ENCODE measurements at places on chromosomes 1 and 21. TPM values are rescaled to one million over a fixed set of nuclear protein-coding genes. Genes with fewer than 3 reads are reported as not detected.
A peak's percentile ranks its signal among the peaks of the same experiment; 100 is the strongest.

TMEM125 gene
- not detected for total RNA-seq

TMIGD3 gene
- total RNA-seq = 5.8 TPM

DMRTA2 gene
- total RNA-seq = not detected

KRTAP8-1 gene
- total RNA-seq = not detected

PIGV gene
- 16.8 TPM for total RNA-seq

CLEC20A gene
- total RNA-seq = not detected

ZSWIM5 gene
- 3.3 TPM for total RNA-seq

- H3K27ac ChIP-seq = no peak overlapping the region
- H3K36me3 ChIP-seq = peaks cover 34% of the 10 kb centered on the region
Measured at GRCh38 chr1:11132563-11133293, 33.1 kb upstream of the EXOSC10 start.

DNA sequence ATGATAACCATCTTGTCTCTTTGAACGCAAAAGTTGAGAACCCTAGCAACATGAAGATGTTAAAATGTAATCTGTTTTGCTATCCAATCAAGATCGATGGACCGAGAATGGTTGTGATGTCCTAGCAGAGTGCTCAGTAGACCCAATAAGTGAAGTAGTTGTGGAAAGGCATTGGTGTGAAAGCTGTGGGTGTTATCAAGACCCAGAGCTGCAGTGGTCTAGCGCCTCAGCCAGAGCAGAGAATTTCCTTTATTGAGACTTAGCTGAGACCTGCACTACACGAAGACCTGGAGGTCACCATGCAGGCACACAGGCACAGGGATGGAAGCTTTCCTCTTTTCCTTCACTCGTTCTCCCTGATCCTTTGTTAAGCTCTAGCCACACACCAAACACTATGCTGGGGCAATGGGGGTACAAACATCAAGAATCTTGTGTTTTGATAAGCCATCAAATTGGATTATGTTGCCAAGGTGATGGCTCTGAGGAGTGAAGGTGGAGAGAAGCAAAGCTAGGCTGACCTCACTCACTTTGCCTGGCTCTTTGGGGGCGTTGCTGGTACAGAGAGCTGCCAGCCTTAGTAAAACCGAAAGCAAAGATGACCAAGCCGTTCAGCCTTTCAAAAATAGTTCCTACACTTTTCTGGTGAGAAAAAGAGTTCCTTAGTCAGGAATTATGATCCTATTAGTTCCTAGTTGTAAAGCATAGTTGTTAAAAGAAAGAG lies 24.1 kb downstream of the METTL13 start:
- H3K4me3 ChIP-seq = no peak overlapping the region
- no peak for DNase-seq
- H3K36me3 ChIP-seq = no peaks in the 10 kb centered on the region
- H3K27ac ChIP-seq = no peak overlapping the region

DNA sequence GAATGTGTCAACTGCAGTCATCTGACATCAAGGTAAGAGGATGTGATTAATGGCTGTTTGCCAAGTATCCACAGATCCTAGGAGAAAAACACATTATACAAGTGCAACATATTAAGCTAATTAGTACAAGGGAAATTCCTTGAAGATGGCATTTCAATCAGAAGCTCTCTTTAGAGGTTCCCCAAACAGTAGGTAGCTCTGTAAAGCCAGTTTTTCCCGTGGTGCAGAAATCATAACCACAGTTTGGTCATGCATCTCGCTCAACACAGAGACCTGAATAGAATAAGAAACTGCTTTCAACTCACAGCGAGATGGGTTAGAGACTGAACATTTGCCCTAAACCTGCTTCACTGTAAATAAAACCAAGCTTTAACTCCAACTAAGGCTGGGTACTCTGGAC lies 230.5 kb upstream of the CAMK1G start:
- no peak overlapping the region for H3K27ac ChIP-seq
- H3K4me3 ChIP-seq = no peak overlapping the region
- DNase-seq = no peak
- no peaks in the 10 kb centered on the region for H3K27me3 ChIP-seq

- no peaks in the 10 kb centered on the region for H3K4me1 ChIP-seq
- H3K27ac ChIP-seq = peak overlapping the region; percentile 65
- no peak for DNase-seq
- no peak overlapping the region for H3K4me3 ChIP-seq
Measured at GRCh38 chr1:87594736-87595383, 266.2 kb downstream of the LMO4 start.

GRCh38 chr1:228842094-228842775 lies 107.0 kb downstream of the RHOU start:
- no peaks in the 10 kb centered on the region for H3K27me3 ChIP-seq
- no peaks in the 10 kb centered on the region for H3K36me3 ChIP-seq
- no peak for DNase-seq
- H3K27ac ChIP-seq = no peak overlapping the region
- H3K4me3 ChIP-seq = no peak overlapping the region

DNA sequence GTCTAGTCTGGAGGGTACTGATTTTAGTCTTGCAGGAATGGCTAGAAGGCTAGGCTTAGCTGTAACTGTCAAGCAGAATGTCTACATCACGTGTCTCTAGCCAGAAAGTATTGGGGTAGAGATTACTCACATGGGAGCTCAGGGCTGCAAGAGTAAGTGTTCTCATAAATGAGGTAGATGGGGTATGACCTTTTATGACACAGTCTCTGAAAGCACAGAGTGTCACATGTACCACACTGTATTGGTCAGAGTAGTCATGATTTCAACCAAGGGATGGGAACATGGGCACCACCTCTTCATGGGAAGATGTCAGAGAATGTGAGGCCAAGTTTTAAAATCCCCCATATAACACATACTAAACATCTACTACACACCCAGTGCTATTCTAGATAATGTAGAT lies 2.9 kb downstream of the FYB2 start:
- H3K36me3 ChIP-seq = no peaks in the 10 kb centered on the region
- no peak overlapping the region for H3K27ac ChIP-seq
- no peak for DNase-seq
- H3K4me3 ChIP-seq = no peak overlapping the region
- no peaks in the 10 kb centered on the region for H3K27me3 ChIP-seq

- H3K4me1 ChIP-seq = no peaks in the 10 kb centered on the region
- H3K27ac ChIP-seq = no peak overlapping the region
- H3K36me3 ChIP-seq = no peaks in the 10 kb centered on the region
- H3K4me3 ChIP-seq = no peak overlapping the region
- H3K27me3 ChIP-seq = no peaks in the 10 kb centered on the region
Measured at GRCh38 chr1:111499026-111499785, 4.2 kb downstream of the ADORA3 start.

DNA sequence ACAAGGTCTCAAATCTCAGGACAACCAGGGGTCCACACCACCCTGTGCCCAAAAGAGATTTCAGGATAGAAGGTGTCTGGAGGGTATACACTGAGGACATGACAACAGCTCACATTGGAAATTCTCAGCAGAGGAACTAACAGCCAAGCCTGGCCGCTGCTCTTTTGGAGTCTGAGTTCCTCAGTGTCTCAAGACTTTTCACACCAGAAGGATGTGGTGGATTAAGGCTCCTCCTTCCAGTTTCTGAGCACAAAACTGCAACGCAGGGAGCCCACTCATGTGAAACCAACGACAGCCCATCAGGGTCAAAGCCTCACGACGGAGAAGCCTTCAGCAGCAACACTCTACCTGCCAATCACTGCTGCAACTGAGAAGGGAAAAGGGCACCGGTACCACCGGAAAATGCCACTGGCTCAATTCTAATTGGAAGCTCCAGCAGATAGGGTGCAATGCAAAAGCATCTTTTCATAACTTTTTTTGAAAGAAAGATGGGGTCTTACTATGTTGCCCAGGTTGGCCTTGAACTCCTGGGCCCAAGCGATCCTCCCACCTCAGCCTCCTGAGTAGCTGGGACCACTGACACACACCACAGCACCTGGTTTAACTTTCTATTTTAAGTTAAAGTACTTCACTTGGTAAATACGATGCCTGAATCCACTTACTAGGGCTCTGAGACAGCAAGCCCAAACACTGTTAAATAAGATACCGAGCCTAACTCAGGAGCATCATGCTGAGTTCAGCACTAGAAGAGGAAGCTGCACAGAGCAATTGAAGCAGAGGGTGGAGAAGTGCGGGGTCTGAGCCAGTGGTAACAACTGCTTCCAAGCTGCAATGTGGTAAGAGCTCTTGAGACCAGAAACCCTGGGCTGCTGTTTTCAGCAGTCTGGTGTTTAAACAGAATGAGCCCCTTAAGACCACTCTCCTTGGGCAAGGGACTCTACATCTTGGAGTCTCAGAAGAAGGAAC lies 7.8 kb downstream of the CAPZB start:
- no peak overlapping the region for H3K4me3 ChIP-seq
- no peak for DNase-seq
- H3K27me3 ChIP-seq = no peaks in the 10 kb centered on the region
- peaks cover 95% of the 10 kb centered on the region for H3K4me1 ChIP-seq
- H3K36me3 ChIP-seq = no peaks in the 10 kb centered on the region
- H3K27ac ChIP-seq = peak overlapping the region; percentile 100

DNA sequence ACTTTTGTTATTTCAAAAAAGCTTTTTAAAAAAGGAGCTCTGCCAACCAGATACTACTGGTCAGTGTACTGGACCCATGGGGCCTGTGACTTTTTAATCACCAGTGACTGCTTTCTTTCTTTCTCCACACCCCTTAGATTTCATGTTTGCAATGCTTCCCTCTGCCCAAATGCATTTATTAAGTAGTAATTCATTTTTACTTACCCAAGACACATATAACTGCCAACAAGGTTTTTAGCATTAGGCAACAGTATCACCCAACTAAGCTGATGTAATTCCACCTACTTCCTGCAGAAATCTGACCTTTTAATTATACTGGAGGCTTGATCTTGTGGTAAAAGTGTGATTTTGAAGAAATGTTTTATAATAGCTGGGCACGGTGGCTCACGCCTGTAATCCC lies 12.5 kb downstream of the MECR start:
- DNase-seq = no peak
- no peaks in the 10 kb centered on the region for H3K27me3 ChIP-seq
- no peak overlapping the region for H3K27ac ChIP-seq
- H3K4me1 ChIP-seq = no peaks in the 10 kb centered on the region
- no peak overlapping the region for H3K4me3 ChIP-seq
- peaks cover 10% of the 10 kb centered on the region for H3K36me3 ChIP-seq

DNA sequence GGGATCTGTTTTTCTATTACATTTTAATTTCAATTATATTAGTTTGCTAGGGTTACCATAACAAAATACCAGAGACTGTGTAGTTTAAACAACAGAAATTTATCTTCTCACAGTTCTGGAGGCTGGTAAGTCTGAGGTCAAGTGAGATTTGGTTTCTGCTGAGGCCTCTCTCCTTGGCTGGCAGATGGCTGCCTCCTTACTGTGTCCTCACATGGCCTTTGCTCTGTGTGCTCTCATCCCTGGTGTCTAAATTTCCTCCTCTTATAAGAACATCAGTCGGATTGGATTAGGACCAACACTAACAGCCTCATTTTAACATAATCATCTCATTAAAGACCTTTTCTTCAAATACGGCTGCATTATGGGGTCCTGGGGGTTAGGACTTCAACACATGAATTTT lies 195.2 kb upstream of the CHODL start:
- H3K36me3 ChIP-seq = no peaks in the 10 kb centered on the region
- H3K27me3 ChIP-seq = no peaks in the 10 kb centered on the region
- H3K27ac ChIP-seq = no peak overlapping the region
- DNase-seq = no peak
- H3K4me1 ChIP-seq = no peaks in the 10 kb centered on the region

DNA sequence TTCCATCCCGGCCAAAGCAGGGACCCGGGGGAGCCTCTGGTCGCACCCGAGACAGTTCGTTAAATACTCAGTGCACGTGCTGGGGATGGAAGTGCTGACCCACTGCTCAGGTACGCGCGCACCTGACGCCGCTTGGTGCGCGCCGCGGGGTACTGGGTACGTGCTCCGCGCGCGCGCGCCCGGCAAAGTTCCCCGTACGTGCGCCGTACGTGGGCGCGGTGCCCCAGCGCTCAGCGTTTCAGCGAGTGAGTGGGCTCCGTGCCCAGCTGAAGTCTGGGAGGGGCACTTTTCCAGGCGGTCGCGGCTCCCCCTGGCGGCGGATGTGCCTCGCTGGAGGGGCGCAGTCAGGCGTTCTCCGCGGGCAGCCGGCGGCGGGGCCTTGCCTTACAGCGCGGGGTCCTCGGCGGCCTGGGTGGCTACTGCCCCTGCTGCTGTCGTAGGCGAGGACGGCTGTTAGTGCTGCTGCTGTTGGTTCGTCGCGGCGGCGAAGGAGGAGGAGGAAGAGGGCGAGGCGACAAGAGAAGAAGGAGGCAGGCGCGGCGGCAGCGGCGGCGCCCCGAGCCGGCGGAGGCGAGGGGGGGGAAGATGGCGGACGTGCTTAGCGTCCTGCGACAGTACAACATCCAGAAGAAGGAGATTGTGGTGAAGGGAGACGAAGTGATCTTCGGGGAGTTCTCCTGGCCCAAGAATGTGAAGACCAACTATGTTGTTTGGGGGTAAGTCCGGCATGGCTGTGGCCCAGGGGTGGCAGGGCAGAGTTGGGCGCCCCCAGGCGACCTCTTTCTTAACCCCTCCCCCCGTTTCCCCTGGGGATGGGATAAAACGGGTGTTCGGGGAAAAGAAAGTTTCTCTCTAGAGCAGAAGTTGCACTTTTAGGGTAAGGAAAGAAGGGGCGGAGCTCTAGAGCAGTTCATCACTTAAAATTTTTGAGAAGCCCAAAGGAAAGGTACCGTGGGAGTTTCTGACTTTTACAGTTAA lies at the start of gene CDC73:
TSS of gene CDC73 (plus strand) at position 416 of the 978 bp plus-strand sequence. CDS start at position 586, 170 bp downstream.
- peak; percentile 98 for DNase-seq
- H3K27me3 ChIP-seq = no peaks in the 10 kb centered on the region
- H3K27ac ChIP-seq = peak within 1 kb of the TSS; percentile 98
- H3K4me3 ChIP-seq = peak within 1 kb of the TSS; percentile 65
- H3K4me1 ChIP-seq = peaks cover 42% of the 10 kb centered on the region

- H3K4me3 ChIP-seq = no peak overlapping the region
- H3K27me3 ChIP-seq = no peaks in the 10 kb centered on the region
- H3K27ac ChIP-seq = no peak overlapping the region
- H3K36me3 ChIP-seq = no peaks in the 10 kb centered on the region
- H3K4me1 ChIP-seq = no peaks in the 10 kb centered on the region
- no peak for DNase-seq
Measured at GRCh38 chr1:177741476-177741875, 228.4 kb downstream of the SEC16B start.

DNA sequence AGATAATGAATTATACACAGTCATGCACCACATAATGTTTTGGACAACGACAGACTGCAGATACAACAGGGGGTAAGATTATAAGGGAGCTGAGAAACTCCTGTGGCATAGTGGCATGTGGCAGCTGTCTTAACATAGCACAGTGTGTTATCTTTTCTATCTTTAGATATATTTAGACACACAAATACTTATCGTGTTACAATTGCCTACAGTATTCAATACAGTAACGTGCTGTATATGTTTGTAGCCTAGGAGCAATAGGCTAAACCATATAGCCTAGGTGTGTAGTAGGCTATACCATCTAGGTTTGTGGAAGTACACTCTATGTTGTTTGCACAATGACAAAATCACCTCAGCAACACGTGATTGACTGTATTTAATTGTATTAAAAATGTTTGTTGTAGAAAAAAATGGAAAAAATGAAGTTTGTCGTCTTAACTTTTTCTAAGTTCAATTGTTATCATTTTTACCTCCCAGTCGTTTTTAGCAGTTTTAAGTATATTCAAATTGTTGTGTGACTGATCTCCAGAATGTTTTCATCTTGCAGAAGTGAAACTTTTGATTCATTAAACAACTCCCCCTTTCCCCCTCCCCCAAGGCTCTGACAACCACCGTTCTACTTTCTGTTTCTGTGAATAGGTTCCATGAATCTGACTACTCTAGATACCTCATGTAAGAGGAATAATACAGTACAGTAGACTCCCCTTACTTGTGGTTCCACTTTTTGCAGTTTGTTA lies 351.0 kb upstream of the B3GALT2 start:
- no peaks in the 10 kb centered on the region for H3K36me3 ChIP-seq
- no peaks in the 10 kb centered on the region for H3K27me3 ChIP-seq
- H3K4me1 ChIP-seq = no peaks in the 10 kb centered on the region
- DNase-seq = no peak

Data from sigmoid colon (tissue), 7 donors.